ENCODE measurements at places on chromosomes 16 and 17.

- no peak for DNase-seq
These were observed 277.5 kb upstream of the MYOCD start for GRCh38 chr17:12388226-12388625.

DNA sequence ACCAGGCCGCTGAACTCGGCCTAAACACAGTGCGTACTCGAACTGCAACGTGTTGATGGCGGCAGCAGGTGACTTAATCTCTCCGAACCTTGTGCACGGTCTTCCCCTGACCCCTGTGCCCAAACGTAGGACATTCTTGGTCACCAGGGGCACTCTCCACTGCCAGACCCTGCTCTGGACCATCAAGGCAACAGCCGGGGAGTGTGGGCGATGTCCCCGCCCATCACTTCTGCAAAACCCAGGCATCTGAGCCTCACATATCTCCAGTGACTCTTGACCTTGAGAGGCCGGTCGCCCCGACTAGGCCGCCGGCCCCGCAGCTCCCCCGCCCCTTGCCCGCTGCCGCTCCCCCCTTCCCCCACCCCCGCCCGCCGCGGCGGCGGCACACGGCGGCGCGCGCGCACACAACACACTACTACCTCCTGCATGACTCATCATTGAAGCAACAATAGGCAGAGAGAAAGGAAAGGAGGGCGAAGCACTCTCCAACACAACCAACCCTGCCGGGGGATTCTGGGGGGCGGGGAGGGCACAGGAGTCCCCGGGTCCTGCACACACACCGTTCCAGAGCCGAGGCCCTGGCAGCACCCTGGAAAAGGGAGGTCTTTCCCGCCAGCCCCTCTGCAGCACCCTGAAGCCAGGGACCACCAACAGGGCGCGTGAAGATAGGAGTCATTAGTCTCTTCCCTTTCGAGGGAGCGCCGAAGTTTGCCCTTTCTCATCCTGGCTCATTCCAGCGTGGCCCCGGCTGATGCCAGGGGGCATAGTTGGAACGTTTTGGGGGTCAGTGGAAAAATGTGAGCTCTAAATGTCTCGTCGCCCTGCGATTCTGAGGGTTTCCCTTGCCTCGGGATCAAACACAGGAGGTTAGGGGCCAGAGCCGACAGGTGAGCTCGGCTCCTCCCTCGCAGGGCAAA lies 1.9 kb downstream of the MNT start:
- peak; percentile 67 for DNase-seq

DNA sequence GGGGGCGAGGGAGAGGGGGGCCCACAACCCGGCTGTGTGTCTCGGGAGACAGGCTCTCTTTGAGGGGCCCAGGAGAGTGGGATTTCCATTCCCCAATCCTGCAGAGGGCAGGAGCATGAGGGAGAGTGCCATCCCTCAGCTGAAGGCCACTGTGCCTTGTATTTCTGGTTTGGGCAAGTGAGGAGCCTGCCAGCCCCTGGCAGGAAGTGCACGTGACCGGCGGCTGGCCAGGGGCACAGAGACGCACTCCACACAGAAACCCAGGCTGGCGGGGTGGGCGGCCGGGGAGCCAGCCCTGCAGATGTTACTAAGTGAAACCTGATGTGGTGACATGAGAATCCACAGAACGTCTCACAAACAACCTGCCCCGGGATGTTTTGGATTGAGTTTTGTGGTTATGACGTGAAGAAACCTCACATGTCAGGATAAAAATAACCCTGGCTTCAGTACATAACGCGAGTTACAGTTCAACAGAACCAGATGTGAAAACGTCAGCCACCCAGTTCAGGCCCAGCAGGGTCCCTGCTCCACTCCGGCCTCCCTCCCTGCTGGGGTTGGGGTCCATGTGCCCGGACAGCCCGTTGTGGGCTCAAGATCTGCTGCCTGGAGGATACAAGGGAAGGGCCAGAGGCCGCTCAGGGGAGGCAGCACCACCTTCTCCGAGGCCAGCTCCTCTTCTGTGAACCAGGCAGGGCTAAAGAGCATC lies 51.7 kb upstream of the MTSS2 start:
- DNase-seq = peak; percentile 89

- DNase-seq = no peak
These were observed 1070.0 kb downstream of the CDH11 start for GRCh38 chr16:64051824-64052223.

DNA sequence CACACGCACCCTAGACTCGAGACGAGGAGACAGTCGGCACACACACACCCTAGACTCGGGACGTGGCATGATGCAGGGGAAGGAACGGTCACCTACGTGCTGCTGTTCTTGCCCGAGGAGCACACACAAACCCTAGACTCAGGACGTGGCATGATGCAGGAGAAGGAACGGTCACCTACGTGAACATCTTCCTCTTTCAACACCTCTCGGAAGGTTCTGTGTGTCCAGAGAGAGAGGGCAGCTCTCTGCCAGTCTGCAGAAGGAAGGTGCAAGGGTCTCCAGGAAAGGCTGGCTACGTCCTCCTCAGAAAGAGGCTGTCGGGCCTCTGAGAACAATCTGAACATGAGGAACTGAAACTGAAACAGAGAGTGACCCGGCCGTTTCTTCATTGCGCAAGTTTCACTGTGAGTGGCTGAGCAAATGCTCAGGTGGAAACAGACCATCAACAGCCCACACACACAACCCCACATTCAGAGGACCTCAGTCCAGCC lies 43.4 kb downstream of the ZNF276 start:
- DNase-seq = peak; percentile 35

GRCh38 chr16:83887080-83887479 lies 11.8 kb upstream of the MLYCD start:
- no peak for DNase-seq
